ENCODE measurements at places on chromosomes 4 and X.

DNA sequence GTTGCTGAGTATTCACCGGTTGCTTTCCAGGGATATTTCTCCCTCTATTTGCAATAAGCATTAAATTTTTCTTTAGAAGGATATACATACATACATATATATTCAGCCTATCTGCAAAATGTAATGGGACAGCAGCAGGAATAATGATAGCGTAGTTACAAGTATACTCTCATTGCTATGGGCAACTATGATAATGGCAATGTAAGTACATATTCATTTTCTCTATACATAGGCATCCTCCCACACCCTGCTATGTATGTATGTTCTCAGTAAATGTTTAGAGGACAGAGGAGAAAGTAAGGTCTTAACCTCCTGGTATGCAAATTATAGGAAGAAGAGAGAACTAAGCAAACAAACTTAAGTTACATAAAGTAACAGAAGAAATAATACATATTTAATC is 19.7 kb upstream of the MAB21L2 start:
- no peak for DNase-seq

DNA sequence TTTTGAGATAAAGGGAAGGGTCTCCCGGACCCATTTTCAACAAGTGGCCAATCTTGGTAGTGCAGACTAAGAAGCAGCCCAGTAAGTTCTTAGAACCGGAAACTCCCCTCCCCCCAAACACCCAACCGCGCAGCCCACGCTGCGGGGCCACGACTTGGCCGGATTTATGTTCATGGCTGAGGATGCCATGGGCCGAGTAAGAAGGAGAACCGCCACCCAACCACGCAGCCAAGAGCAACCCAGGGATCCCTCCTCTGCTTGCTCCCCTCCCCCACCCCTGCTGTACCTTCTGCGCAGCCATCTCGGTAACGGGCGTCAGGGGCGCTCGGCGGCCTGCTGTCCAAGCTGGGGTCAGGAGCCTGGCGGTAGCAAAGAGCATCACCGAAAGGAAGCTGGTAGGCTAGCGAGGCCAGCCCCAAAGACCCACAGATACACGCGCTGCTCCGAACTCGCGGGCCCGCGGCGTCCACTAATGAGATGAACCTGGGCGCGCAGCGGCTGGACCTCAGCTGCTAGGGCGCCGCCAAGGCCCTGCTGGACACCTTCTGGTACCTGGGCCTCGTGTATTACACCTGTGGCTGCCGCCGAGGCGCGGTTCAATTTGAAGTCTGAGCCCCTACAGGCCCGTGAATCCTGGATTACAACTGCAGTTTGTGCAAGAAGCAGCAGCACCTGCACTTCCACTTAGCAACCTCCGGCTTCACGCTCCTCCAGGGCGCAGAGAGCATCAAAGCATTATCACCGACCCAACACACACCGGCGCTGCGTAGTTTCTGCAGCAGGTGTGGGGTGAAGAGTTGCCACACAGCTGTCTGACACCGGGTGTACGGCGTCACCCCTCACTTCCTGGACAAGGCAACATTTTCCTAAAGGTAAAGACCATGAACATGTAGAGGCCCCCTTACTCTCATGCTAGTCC is 63.4 kb downstream of the NUDT10 start:
- DNase-seq: no peak

GRCh38 chrX:889966-890651 is 259.5 kb downstream of the SHOX start:
- DNase-seq: no peak

DNA sequence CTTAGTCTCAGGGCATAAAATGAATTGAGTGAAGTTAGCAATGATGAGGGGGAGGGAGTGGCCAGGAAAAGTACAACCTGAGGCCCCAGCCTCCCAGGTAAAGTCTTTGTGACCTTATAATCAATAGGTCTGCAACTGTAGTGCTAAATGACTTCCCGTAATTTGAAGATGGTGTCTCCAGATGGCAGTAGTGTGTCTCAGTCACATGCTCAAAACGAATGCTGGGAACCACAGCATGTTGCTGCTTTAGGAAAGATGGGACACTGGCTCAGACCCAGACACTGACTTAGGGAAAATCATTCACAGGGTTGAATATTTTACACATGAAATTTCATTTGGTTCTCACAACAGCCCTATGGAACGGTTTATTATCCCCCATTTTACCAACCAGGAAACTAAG is 10.3 kb downstream of the SRPX2 start:
- DNase-seq: no peak

GRCh38 chrX:24153178-24153795 is 3.8 kb downstream of the ZFX start:
- DNase-seq: no peak

DNA sequence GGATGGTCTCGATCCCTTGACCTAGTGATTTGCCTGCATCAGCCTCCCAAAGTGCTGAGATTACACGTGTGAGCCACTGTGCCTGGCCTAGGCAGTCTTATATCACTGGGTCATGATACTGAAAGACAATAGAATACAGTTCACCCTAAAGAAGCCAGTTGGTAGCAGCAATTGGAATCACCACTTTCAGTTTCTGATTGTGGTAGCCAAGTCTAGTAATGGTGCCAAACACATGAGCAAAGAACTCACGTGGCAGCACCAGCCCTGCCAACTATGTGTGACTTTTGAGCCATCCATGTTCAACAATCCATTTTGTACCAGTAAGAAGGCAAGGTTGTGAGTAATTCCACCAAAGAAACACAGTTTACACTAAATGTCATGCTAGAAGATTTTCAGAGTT is 548.4 kb downstream of the KLHL13 start:
- DNase-seq: no peak

DNA sequence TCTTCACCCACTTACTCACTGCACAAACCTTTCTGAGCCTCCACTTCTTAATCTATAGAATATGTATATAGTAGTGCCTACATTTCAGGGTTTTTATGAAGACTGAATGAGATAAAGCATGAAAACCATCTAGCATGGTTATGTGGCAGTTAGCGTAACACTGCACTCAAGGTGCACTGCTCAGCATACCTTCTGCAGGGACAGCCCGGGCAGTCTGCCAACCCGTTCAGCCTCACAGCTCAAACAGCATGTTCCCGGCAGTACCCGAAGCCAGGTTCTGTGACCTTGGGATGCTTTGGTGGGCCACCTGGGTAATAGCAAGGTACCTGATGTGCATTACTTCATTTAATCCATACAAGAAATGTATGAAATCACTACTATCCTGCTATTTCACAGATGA is 81.4 kb downstream of the DOCK11 start:
- DNase-seq: no peak

DNA sequence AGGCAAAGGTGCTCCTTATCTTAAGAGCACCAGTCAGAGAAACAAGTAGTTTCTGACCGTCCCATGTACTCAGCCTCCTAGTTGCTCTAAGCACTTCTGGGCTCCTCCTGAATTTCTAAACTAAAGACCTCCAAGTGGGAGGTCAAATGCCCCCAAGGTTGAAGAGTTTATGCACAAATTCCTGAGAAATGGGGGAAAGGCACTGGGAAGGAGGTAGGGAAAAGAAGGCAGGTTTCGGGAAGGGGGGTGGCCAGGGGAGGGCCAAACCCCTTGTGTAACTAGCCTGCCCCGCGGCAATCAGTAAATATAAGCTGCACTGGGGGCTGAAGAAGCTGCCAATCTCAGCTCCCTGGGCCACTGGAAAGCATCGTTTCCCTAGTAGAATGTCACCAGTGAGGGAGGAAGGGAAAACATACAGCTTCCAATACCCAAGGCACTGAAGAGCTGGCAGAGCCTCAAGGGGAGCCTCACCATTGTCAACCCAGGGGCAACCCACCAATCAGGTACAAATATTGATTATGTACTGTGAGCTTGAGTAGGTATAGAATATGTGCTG is 3.4 kb downstream of the FOXO4 start:
- peak; percentile 72 for DNase-seq

All from NT2/D1 (cell line).